ENCODE measurements at places on chromosomes 11 and 22.

DNA sequence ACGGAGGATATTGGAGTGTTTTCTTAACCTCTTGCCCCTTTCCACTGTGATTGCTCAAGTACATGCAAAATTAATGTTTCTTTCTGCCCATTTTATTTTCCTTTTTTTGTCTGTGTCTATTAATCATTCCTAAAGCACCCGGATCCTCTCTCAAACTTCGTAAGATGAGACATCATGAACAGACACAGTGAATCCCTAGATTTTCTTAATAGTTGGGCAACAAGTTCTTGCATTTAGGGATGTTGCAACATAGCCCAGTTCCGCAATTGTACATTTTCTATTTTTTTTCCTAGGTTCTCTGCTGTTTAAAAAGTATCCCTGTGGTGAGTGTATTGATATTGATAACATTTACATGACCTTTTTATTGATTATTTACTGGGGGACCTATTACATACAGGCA is 2.9 kb downstream of the FAM111A start:
- no peak for DNase-seq

- DNase-seq: peak; percentile 62
Observed at GRCh38 chr22:24155627-24156140, 25.6 kb upstream of the SUSD2 start.

- no peak for DNase-seq
Observed at GRCh38 chr11:113105592-113105991, 144.4 kb downstream of the NCAM1 start.

DNA sequence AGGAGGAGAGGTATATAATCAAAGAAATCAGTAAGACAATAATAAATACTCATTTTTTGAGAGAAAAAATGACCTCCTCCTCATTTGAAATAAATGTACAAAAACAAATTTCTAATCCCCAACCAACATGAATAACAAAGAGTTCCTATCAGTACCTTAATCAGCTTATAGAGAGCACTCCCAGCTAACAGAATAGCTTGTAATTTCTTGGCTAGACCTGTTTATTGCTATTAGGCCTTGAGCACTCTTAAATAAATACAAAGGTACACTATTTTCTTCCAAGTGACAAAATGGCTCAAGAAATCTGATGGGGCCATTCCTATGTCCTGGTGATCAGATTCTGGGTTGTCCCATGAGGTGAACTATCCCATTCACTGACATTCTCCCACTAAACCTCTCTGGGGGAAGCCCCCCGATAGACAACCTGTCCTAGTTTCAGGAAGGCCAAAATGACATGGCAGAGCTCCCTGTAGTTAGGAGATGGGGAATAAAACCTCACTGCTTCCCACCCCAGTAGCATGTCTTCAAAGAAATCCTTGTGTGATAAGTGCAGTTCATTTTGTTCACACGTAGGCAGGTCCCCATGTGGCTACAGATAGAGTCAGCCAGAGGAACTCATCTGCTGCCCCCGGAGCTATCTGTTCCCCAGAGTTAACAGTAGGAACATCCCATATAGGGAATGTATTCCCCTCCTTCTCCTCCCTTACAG is 385.7 kb downstream of the SOX6 start:
- DNase-seq: no peak

DNA sequence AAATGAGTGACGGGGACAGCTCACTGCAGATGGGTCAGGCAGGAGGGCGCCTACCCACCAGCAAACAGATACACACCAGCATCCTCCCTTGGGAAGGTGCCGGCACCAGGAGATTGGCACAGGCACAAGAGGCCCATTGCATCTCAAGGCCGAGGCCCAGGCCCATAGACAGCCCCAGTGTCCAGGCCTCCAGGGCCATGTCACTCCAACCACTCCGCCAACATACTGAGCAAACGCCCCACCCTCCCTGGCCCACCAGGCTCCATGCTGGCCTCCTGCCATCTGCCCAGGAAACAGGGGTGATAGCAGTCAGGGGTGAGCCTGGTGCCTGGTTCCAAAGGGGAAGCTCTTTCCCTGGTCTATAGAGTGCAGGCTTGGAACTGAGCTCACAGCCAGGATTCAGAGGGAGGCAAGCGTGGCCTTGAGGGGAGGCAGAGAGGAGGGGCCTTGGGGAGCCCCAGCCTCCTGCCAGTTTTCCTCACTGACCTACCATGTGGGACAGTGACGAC is 34.7 kb downstream of the PISD start:
- DNase-seq: peak; percentile 91

DNA sequence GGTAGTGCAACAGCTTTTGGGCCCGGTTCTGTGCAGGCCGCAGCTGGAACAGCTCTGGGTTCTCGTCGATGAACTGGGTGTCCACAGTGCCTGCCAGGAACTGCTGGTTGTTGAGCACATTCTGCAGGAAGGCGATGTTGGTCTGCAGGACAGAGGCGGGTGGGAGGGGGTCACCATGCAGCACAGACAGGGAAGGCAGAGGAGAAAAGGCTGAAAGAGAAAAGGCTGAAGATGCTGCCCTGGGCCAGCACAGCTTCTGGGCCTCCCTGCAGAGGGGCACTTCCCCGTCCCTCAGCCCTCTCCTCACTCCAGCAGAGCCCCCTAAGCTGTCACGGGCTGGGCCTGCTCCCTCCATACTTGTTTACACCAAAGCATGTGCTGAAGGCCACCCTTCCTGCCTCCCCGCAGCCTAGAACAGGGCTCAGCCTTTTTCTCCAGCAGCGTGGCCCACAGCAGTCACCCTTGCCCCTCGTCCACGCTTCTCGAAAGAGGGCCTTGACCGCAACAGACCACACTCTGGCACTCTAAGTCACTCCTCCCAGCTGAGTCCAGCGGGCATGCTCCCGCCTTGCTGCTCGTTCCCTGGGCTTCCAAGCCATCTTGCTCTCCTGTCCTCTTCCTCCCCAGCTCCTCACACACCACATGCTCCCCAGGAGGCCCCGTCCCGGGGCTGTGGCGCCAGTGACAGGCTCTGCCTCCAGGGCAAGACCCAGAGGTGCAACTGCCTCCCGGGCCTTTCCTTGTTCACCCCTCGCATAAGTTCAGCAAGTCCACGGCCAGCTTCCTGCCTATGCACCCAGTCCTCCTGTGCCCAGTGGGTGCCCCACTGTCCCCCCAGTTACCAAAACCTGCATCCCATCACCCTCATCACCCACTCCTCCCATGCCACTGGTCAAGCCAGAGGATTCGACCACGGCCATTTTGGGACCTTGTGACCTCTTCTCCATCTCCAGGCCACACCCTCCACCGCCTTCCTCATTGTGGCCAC is 3.3 kb upstream of the LRFN4 start:
- DNase-seq: no peak

DNA sequence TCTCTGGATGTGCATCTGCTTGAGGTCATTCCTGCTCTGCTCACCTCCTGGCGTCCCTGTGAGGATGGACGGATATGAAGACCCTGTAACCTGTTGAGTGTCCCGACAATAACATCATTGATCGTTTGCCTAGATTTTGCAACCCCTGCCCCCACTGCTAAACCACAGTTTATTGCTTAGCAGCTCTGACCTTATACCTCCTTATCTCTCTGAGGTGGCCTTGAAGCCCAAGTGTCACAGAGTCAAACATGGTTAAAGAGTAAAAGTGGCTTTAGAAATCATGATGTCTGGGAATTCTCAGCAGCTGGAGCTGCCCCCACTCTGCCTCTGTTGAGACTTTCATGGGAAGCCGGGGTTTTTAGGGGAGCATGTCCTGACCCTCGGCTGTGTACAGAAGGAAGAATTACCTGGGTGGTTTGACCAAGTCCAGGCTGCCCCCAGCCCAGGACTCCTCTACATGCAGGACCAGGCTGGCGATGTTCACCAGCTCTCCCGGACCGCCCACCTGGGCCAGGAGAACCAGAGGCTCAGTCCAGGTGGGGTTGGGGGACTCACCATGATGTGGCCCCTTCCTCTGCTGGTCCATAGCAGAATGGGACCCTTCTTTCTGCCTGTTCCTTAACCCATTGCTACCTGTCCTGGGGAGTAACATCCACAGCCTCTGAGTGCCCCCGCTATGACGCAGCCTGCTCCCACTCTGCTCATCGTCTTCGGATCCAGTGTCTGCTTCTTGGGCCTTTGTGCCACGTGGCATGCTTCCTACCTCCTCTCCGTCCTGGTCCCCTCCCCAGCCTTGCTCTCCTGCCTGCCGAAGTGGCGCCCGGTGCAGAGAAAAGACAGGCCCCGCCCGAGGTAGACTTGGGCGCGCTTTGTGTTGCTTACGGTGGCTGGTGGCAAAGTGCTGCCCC is 33.4 kb upstream of the FTH1 start:
- DNase-seq: no peak

DNA sequence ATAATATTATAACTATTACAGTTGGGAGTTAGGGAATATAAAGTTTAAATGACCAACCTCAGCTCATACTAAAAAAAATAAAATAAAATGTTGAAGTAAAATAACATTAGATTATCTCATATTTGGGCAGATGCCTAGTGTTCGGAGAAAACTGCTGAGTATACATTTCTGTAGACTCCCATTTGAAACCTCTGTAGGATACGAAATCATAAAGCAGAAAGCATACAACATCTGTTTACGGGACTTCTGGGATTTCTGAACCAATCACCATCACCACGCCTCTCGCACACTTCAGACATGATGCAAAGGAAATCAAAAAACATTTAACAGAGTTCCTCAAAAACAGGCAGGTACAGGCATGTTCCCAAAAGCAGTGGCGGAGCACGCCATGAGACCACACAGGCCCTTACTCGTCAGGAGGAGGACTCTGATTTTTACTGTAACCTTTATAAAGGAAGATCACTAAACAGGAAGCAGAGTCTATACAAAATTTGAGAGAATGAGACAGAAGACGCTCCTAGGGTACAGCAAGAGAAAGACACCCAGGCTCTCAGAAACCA is 8.6 kb downstream of the ZNF195 start:
- DNase-seq: no peak
